ENCODE measurements at places on chromosomes 7 and 10.

DNA sequence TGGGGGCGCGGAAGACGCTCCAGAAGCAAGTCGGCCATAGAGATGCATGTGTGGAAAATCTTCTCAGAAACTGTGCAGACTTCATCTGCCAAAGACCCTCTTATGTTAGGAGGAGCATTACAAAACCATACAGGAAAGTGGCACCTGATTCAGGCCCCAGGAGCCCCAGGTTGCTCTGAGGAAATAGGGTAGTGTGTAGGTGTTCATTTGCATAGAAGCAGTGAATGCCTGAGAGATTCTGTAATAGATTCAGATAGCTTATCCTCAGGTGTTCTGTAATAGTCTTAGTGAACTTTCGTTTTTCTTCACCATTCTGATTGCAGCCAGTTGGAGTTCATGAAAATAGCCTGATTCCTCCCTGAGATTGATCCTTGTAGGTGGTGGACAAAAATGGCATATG lies 106.4 kb upstream of the GJD4 start:
- no peak for DNase-seq

DNA sequence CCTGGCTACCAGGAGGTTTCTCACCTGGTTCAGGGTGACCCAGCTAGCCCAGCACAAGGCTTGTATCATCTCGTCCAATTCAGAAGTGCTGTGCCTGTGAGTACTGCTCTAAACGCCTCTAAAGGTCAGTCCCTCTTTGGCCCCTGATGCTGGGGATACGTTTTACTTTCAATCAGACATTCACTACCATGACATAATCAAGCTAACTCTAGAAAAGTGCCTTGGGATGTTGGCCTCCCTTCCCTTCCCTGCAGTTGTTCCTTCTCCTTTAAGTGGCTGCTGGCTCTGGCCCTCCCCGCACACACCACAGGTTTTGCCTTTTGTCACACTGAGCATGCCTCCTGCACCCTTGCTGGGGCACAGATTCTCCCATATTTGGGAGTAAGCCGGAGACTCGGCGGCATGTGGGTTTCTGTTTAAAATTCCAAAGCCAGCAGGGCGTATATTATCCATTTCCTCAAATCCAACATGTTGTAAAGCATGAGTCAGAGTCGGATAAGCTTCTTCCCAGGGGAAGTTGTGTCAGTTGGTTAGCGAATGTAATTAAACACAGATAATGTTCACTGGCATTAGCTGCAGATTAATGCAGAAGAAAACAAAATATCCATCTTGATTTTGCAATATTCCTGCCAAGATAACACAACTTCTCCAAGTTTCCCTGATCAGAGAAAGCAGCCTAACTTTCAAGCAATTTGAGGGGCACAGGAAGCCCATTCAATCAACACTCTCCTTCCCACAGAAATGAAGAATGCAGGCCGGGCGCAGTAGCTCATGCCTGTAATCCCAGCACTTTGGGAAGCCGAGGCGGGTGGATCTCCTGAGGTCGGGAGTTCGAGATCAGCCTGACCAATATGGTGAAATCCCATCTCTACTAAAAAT lies 31.8 kb upstream of the VCL start:
- DNase-seq, result peak; percentile 92

DNA sequence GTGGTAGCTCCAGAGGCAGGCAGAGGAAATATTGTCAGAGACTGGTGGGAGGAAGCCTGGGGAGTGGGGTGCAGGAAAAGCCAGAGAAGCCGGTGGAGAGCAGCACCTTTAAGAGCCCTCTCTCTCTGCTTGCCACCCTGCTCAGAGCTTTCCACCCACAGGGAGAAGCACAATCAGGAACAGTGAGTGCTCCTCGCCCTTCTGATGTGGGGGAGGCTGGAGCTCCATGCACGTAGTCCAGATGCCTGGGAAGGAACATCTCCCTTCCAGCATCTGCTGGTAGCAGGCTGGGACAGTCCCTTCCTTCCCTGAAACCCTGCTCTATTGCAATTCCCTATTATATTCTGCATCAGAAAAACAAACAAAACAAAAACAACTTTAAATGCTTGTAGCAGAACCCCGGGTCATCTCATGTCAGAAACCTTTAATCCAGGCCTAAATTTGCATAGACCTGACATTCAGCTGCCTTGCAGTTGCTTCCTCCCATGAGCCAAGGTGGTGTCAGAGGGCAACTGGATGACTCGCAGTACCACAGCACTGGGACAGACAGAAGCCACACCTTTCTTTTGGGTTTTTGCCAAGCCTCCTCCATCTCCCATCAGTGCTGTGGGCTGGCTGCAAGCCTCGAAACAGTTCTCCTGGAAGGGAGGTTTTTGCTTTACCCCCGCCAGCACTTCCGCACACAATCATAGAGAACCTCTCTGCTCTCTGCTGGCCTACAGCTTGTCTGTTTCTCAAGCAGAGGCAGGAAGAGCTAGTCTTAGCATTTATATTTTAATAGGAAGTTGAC lies 13.1 kb downstream of the AVPI1 start:
- DNase-seq, result no peak

DNA sequence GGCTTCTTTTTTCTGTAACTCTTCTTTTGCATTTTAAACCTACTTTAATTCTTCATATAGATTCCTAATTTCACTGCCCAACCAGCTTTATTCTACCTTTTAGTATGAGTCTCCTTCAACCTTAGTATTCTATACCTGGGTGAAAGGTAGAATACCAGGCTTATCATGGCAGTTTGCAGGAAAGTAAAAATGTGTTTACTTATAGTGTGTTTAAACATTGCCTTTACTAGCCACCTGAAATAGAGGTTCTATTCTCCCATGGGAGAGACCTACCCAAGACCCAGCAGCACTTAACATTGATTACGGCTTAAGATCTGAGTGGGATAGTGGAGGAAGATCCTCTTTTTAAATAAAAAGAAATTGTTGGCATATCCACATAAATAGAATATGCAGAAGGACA lies 1.6 kb upstream of the MYPN start:
- DNase-seq, result no peak

- no peak for DNase-seq
These were observed 97.2 kb upstream of the INSYN2A start for GRCh38 chr10:127293640-127294039.

DNA sequence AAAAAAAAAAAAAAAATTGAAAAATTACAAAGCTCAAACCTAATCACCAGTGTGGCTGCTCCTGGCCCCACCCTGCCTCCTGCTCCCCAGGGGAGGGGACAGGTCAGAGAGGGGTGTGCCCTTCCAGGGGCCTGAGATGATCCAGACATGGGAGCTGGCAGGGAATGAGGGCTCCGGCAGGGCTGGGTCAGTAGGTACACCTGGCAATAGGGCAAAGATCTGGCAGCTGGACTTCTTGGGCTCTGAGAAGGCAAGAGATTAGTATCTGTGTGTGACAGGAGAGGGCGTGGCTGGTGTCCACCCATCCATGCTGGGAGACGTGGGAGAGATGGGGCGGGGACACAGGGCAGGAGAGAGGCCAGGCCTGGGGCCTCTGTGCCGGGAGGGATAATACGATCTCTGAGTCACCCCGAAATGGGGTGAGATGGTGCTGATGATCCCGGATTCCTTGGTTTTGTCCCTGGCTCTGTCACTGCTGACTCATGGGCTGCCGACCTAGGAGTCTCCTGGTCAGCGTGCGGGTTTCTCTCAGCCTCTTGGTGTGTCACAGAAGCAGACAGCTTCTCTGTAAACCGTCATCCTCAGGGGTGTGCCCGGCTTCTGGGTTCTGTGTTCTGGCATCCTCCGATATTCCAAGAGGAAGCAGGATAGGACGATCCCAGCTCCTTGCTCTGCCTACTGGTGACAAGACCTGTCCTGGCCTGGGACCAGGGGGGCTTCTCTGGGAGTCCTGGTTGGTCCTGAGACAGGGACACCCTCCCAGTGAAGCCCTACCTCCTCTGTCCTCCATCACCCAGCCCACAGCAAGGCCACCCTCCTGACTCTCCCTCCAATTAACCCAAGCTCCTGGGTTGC lies 8.2 kb upstream of the CLDN4 start:
- peak; percentile 50 for DNase-seq

Measured in iPS-NIHi11 (cell line).